Cardiac muscle cell (in vitro differentiated cells and primary cell): ENCODE measurements at places on chromosomes 13 and 19. TPM values are rescaled to one million over a fixed set of nuclear protein-coding genes. Genes with fewer than 3 reads are reported as not detected.

FGF22 gene
- not detected in 2 replicates for total RNA-seq

DNA sequence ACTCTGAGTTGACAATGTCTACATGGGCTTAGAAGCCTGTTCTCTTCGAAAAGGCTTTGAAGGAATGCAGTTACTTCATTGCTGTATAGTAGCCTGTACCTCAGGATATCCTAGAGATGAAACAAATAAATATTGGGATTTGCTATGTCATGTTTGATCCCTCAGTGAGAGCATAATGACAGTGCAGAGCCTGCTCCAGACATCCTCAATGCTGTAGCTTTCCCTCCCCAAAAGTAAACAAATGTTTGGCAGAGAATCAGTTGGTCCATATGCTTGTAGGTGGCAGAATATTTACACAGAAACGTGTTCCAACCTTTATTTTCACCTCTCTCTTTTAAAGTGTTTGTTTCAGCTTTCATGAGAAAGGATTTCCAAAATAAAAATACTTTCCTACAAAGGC is 515.3 kb upstream of the SGCG start:
- peaks cover 12% of the 10 kb centered on the region for H3K4me1 ChIP-seq
- H3K27ac ChIP-seq = no peak overlapping the region
- DNase-seq = no peak
- H3K36me3 ChIP-seq = no peaks in the 10 kb centered on the region
- H3K27me3 ChIP-seq = no peaks in the 10 kb centered on the region

DNA sequence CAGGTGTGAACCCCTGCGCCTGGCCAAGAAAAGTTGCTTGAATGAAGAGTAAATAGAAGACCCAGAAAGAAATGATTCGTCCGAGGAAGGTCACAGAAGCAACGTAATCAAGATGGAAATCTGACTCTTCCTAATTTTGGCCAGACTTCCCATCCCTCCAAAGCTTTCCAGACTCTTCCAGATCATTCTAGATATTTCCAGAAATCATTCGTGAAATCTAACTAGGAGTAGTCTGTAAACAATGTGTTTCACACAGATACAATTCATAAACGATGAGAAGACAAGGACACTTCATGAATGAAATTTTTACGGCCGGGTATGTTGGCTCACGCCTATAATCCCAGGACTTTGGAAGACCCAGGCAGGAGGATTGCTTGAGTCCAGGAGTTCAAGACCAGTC is 9.3 kb upstream of the LDLR start:
- DNase-seq = no peak
- H3K4me1 ChIP-seq = no peaks in the 10 kb centered on the region
- H3K27ac ChIP-seq = no peak overlapping the region
- no peaks in the 10 kb centered on the region for H3K36me3 ChIP-seq

GRCh38 chr13:83423381-83423780 is 458.9 kb downstream of the SLITRK1 start:
- DNase-seq = no peak
- H3K27me3 ChIP-seq = no peaks in the 10 kb centered on the region
- no peak overlapping the region for H3K4me3 ChIP-seq
- H3K27ac ChIP-seq = no peak overlapping the region
- no peaks in the 10 kb centered on the region for H3K4me1 ChIP-seq

GRCh38 chr19:12872941-12873890 is 8.0 kb downstream of the DNASE2 start:
- no peak overlapping the region for H3K27ac ChIP-seq
- no peaks in the 10 kb centered on the region for H3K36me3 ChIP-seq
- H3K27me3 ChIP-seq = no peaks in the 10 kb centered on the region
- no peaks in the 10 kb centered on the region for H3K4me1 ChIP-seq

GRCh38 chr19:32611161-32611560 is 30.2 kb downstream of the PDCD5 start:
- H3K4me3 ChIP-seq = no peak overlapping the region
- H3K36me3 ChIP-seq = peaks cover 8% of the 10 kb centered on the region
- H3K4me1 ChIP-seq = no peaks in the 10 kb centered on the region
- no peak overlapping the region for H3K27ac ChIP-seq
- no peaks in the 10 kb centered on the region for H3K27me3 ChIP-seq
- DNase-seq = peak; percentile 1

NLRP7 gene
- 1.4 and 1.8 TPM in 2 replicates for total RNA-seq

GRCh38 chr13:32228330-32229041 is 86.7 kb downstream of the ZAR1L start:
- no peaks in the 10 kb centered on the region for H3K36me3 ChIP-seq
- H3K4me3 ChIP-seq = no peak overlapping the region
- no peak overlapping the region for H3K27ac ChIP-seq
- H3K4me1 ChIP-seq = no peaks in the 10 kb centered on the region
- no peak for DNase-seq

DNA sequence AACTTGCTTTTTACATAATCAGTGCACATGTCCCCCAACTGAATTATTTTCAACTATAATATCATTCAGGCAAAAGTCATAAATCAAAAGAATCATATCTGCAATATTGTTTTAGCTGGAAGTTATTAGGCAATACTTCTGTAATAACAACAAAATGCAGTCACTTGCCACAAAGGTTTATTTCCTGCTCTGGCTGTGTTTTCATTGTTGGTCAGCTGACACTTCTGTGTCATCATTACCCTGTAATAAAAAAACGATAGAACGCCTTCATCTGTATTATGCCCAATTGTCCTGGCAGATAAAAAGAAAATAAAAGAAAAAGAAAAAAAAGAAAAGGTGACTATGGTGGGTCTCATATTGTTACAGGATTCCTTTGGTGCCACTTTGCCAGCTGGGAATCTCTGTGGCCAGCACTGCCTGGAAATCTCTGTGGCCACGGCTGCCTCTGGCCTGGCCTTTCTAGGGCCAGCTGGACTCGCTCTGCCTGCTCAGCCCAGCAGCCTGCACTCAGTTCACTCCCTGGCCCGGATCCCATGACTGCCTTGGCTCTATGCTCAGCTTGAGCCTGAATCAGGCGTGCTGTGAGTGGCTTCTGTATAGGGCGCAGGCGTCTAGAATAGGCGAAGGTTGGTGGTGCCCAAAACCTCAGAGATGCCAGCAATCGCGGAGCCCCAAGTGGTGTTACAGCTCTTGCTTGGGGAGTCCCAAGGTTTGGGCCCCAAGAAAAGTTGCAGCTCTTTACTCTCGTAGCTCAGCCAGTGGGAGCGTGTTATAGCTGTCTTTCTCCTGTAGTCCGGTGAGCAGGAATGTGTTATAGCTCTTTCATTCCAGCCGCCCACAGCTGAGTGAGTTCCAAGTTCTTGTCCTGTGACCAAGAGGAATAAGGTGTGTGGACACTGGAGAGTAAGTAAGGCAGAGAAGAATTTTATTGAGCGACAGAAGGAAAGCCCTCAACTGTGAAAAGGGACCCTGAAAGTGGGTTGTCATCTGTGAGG is 1227.1 kb downstream of the SLITRK1 start:
- H3K4me1 ChIP-seq = no peaks in the 10 kb centered on the region
- no peak overlapping the region for H3K27ac ChIP-seq
- no peak for DNase-seq
- no peak overlapping the region for H3K4me3 ChIP-seq
- H3K27me3 ChIP-seq = no peaks in the 10 kb centered on the region

GRCh38 chr19:4867534-4868285 is at the start of gene PLIN3:
Gene PLIN3, minus strand, starts transcription at chr19:4867667. Its CDS starts 6,273 bp downstream, at chr19:4861394.
- DNase-seq = peak; percentile 98
- peak within 1 kb of the TSS; percentile 89 for H3K4me3 ChIP-seq
- peak within 1 kb of the TSS; percentile 54 for H3K27ac ChIP-seq

FOXA3 gene
- 0.49 and 1.6 TPM in 2 replicates for total RNA-seq

FLT1 gene
- total RNA-seq = 10.1 and 14.8 TPM in 2 replicates

- H3K27me3 ChIP-seq = no peaks in the 10 kb centered on the region
- no peaks in the 10 kb centered on the region for H3K4me1 ChIP-seq
- no peak overlapping the region for H3K4me3 ChIP-seq
Observed at GRCh38 chr13:51920267-51920666, 58.5 kb downstream of the CCDC70 start.

- no peaks in the 10 kb centered on the region for H3K36me3 ChIP-seq
- H3K27me3 ChIP-seq = no peaks in the 10 kb centered on the region
- H3K27ac ChIP-seq = no peak overlapping the region
- H3K4me1 ChIP-seq = no peaks in the 10 kb centered on the region
- no peak overlapping the region for H3K4me3 ChIP-seq
Observed at GRCh38 chr13:99118179-99118578, 82.5 kb upstream of the UBAC2 start.

DNA sequence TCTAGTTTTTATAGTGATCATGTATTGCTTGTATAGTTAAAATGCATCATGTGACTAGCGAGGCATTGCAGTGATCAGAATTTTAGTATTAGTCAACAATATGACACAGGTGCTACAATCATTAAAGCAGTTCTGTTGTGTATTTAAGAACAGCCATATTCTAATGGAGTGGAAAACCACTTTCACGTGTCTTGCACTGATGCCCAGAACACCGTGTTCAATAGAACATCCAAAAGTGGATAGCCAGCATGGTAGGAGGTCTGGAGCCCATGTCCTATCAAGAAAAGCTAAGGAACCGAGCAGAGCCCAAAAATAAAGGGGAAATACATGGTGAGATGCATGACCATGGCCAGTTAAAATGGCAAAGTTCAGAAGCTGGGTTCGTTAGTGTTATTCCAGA is 55.1 kb downstream of the FGF14 start:
- no peak for DNase-seq
- H3K27me3 ChIP-seq = no peaks in the 10 kb centered on the region
- no peaks in the 10 kb centered on the region for H3K36me3 ChIP-seq
- no peaks in the 10 kb centered on the region for H3K4me1 ChIP-seq

GRCh38 chr13:34145061-34145460 is 327.1 kb downstream of the RFC3 start:
- no peak overlapping the region for H3K27ac ChIP-seq
- DNase-seq = no peak
- H3K4me1 ChIP-seq = no peaks in the 10 kb centered on the region
- no peaks in the 10 kb centered on the region for H3K27me3 ChIP-seq
- H3K4me3 ChIP-seq = no peak overlapping the region
- H3K36me3 ChIP-seq = no peaks in the 10 kb centered on the region

- no peak overlapping the region for H3K27ac ChIP-seq
- DNase-seq = peak; percentile 35
- H3K4me1 ChIP-seq = no peaks in the 10 kb centered on the region
- no peaks in the 10 kb centered on the region for H3K27me3 ChIP-seq
- no peak overlapping the region for H3K4me3 ChIP-seq
- H3K36me3 ChIP-seq = no peaks in the 10 kb centered on the region
Observed at GRCh38 chr13:73187106-73187505, 128.3 kb downstream of the KLF5 start.

- DNase-seq = peak; percentile 81
- no peak overlapping the region for H3K4me3 ChIP-seq
- H3K36me3 ChIP-seq = peaks cover 6% of the 10 kb centered on the region
- H3K27ac ChIP-seq = no peak overlapping the region
- no peaks in the 10 kb centered on the region for H3K27me3 ChIP-seq
- no peaks in the 10 kb centered on the region for H3K4me1 ChIP-seq
Observed at GRCh38 chr19:8607386-8607785, 3.1 kb downstream of the ADAMTS10 start.

DNA sequence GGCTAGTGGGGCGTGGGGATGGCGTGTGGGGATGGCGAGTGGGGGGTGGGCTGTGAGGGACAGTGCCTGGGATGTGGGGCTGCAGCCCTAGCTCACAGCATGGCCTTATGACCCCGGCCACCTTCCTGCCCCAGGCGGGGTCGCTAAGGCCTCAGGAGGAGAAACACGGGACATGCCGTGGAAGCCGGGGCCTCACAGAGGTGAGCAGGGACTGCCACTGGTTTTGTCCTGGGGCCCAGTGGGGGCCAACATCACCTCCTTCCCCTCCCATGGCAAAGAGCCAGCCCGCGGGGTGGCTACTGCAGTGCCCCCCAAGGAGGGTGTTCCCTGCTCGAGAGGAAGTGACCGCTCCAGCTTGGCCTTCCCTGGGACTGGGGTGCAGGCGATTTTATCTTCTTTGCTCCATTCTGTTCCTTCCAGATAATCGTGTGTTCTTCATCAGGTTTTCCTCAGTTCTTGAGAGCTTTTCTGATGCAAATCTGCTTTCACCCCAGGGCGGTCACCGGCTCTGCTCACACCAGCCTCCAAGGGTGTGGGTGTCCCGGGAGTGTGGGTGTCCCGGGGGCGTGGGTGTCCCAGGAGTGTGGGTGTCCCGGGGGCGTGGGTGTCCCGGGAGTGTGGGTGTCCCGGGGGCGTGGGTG is 1.2 kb downstream of the F7 start:
- H3K27ac ChIP-seq = no peak overlapping the region
- H3K36me3 ChIP-seq = no peaks in the 10 kb centered on the region
- H3K4me1 ChIP-seq = no peaks in the 10 kb centered on the region
- no peak for DNase-seq
- H3K4me3 ChIP-seq = no peak overlapping the region

KCNC3 gene
- 6.9 and 8.2 TPM in 2 replicates for total RNA-seq

MED25 gene
- 68.7 and 83.7 TPM in 2 replicates for total RNA-seq

DNA sequence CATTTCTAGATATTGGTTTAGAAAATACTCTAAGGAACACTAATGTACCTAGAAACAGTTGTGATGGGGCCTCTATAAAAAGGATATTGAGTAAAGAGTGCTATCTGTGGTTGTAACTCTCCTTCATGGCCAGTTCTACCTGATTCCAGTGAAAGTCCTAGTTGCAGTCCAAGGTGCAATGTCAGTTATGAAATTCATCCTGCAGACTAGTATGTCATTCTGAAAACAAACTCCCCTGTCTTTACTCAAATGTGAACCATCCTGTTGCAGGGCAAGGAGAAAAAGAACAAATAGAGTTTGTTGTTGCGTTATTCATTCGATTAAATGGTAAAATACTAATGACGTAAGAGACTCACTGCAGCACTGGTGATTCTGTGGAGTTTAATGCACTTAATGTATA is 18.3 kb upstream of the N4BP2L1 start:
- H3K4me1 ChIP-seq = peaks cover 16% of the 10 kb centered on the region
- peaks cover 2% of the 10 kb centered on the region for H3K36me3 ChIP-seq
- no peaks in the 10 kb centered on the region for H3K27me3 ChIP-seq
- no peak overlapping the region for H3K27ac ChIP-seq

GRCh38 chr19:14906711-14907110 is 20.8 kb upstream of the OR7A17 start:
- no peak for DNase-seq
- H3K27ac ChIP-seq = no peak overlapping the region

- H3K27ac ChIP-seq = no peak overlapping the region
- H3K4me1 ChIP-seq = peaks cover 17% of the 10 kb centered on the region
- no peak overlapping the region for H3K4me3 ChIP-seq
- H3K27me3 ChIP-seq = no peaks in the 10 kb centered on the region
- no peak for DNase-seq
Observed at GRCh38 chr13:27427641-27428040, 3.2 kb downstream of the GTF3A start.

DNA sequence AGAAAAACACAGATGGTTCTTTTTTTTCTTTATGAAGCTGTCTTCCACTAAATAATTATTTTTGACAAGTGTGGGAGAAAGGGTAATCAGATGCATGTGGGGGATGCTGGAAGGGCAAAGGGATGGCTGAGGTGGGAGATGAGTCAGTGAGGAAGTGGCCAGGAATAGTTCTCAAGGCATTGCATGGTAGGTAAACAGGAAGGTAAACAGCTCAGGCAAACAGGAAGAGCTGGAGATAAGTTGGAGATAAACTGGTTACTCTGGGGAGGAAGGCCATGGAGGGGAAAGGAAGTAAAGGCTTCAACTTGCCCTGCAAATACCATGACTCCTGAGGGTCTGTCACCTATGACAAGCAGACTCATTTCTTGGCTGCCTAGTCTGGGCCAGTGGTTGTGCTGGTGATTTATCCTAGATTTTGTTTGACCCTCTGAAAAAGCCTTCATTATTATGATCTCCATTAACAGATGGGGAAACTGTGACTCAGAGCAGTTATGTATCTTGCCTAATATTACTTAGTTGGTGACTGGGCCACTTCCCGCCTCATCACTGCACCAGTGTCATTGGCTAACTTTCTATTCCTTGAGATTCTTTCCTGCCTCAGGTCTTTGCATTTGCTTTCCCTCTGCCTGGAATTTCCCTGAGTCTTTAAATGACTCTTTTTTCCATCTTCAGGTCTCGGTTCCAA is 17.1 kb downstream of the ACTL9 start:
- no peaks in the 10 kb centered on the region for H3K4me1 ChIP-seq
- H3K27me3 ChIP-seq = no peaks in the 10 kb centered on the region
- H3K36me3 ChIP-seq = no peaks in the 10 kb centered on the region
- no peak overlapping the region for H3K27ac ChIP-seq
- H3K4me3 ChIP-seq = no peak overlapping the region

CYP2B6 gene
- not detected in 2 replicates for total RNA-seq

FXYD1 gene
- total RNA-seq = 105 and 154 TPM in 2 replicates
